ENCODE measurements at places on chromosomes 2 and 18.
A peak's percentile ranks its signal among the peaks of the same experiment; 100 is the strongest.

DNA sequence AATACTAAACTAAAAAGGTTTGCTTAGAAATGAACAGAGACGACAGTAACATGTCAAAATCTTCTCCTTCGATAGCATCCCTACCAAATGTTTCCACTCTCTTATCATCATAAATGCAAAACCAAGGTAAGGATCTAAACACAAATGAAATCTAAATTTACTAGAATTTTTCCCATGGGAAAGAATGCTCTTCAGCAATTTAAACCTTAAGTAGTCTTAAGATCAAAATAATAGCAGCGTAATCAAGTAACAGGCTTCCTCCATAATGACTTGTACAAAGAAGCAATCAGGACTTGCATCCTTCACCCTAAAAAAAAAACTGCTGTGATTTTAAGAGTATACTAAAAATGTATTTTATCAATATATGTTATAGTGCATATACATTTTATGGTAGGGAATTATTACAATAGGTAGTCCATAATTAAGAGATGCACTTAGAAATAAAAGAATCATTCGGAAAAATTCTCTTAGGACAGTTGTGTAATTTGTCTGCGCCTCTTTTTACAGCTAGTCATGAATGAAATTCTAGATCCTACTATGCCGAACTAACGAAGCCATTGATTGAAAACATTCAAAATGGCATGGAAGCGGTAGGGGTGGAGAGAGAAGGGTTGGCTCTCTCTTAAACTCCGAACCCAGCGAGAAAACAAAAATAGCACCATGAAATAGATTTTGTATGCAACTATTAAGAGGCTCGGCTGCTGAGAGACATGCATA, 1.3 kb downstream of the PGAP1 start:
- DNase-seq = no peak

DNA sequence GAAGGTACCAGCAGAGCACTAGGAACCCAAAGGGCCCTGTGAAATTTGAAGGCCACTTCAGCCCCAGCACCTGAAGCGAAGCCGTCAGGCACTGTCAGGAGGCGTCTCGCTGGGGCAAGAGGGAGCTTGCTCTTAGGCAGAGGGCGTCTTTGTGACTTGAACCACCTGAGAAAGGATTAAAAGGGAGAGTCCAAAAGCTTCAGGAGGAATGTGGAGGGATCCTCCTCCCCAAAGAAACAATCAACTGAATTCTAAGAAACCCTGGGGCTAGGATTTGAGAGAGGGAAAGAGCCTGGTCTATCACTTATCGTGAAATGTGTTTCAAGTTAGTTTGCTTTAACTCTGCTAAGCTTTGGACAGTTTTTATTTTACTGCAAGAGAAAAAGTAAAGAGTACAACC, 324.9 kb upstream of the SOX11 start:
- no peak for DNase-seq

- DNase-seq = no peak
These were observed 40.1 kb downstream of the THUMPD2 start for GRCh38 chr2:39738936-39739335.

- no peak for DNase-seq
These were observed 65.9 kb upstream of the HPCAL1 start for GRCh38 chr2:10236571-10237391.

DNA sequence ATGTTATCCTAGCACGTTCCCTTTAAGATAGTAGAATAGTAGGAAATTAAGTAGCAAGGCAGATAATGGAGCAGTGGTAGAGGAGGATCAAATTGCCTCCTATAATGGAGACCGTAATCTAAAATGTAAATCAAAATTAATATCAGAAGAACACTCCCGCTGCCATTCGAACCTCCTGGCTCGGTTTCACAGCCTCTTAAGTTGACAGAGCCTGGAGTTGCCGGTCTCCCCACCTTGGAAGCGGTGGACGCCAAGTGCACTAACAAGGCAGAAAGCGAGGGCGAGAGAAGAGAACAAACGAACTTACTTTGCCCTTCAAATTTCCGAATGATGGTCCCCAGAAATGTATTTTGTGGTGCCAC, 450 bp downstream of the KCNH7 start:
- no peak for DNase-seq

- DNase-seq = no peak
These were observed 309.5 kb upstream of the LYPD1 start for GRCh38 chr2:132979339-132980093.

GRCh38 chr2:48259811-48260210, 270.1 kb upstream of the STON1 start:
- no peak for DNase-seq

GRCh38 chr2:179106676-179107428, 56.9 kb upstream of the CCDC141 start:
- peak; percentile 27 for DNase-seq

GRCh38 chr2:85716346-85716914, 22.3 kb downstream of the GNLY start:
- no peak for DNase-seq

DNA sequence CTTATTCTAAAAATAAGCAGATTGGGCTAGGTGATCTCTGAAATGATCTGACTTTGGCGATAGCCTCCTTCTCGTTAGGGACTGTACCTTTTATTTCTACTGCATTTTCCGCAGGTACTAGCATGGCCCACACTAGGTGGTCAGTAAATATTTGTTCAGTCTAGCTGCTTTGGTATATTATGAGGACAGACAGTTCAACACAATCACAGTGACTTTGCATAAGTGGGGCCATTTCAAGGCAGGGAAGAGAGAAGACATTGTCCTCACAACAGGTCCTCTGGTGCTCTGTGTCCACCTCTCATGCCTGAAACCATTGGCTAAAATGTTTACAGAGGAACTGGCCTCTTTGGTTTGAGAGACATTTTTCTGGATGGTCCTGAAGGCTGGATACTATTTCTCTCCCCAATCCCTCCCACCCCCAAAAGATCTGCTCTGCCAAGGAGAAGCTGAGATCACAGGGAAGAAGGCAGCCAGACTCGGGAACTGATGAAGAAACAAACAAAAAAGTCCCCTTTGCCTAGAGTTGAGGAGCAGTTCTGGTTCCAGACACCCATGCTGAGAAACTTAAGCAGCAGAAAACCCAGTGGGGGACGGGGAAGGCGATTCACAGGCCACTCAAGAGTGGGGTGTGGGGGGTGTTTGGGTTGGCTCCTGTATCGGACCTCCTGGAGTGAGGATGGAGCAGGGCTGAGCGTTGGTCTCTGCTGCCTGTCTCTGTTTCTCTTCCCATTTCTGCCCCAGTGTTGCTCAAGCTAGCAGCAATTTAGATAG, 2.9 kb upstream of the TNP1 start:
- DNase-seq = no peak

GRCh38 chr2:116057538-116057937, 1615.1 kb downstream of the DPP10 start:
- DNase-seq = no peak

- no peak for DNase-seq
These were observed at the start of gene KCNF1 for GRCh38 chr2:10911291-10912075. Gene KCNF1, plus strand, starts transcription at chr2:10911934. Its CDS starts 493 bp downstream, at chr2:10912427.

GRCh38 chr2:119679526-119679837, 481 bp downstream of the TMEM177 start:
- DNase-seq = no peak

GRCh38 chr2:56333812-56334485, 150.2 kb downstream of the CCDC85A start:
- DNase-seq = no peak

GRCh38 chr2:122927197-122927596, 1097.9 kb upstream of the CNTNAP5 start:
- DNase-seq = no peak

GRCh38 chr2:207370646-207371045, 159.1 kb upstream of the CREB1 start:
- DNase-seq = no peak

DNA sequence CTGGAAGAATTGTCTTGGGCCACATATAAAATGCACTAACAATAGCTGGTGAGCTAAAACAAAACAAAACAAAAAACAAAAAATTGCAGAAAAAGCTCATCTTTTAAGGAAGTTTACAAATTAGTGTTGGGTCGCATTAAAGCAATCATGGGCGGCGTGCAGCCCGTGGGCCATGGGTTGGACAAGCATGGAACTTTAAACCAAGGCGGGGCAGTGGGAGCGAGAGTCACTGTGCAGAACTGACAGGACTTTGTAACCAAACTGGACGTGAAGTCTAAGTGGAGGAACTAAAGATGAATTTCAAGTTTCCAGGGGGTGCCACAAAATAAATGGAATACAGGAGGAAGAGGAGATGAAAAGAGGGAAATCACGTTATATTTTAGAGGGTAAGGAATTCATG, 80.7 kb downstream of the PSMG2 start:
- DNase-seq = no peak

GRCh38 chr2:195563857-195564512, 93.0 kb upstream of the SLC39A10 start:
- no peak for DNase-seq

- no peak for DNase-seq
These were observed 81.8 kb downstream of the LRP2 start for GRCh38 chr2:169280502-169280901.

DNA sequence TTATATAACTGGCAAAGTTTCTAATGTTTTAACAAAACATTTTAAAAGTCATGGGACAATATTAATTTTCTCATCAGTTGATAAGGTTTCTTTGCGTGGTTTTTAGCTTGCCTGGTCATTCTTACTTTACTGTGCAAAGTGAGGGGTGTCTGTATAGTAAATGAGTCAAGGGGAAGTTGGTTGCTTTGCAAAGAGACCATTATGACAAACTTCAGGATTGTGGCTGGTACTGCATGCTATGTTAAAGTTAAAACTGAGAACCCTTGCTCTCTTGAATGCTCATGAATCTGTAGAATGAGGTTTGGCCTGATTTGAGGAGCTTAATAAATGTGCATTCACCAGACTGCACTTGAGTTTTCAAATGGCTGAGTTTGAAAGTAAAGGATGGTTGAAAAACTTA, 47.0 kb downstream of the COL4A4 start:
- no peak for DNase-seq

GRCh38 chr18:51426996-51427395, 229.5 kb upstream of the MEX3C start:
- no peak for DNase-seq

DNA sequence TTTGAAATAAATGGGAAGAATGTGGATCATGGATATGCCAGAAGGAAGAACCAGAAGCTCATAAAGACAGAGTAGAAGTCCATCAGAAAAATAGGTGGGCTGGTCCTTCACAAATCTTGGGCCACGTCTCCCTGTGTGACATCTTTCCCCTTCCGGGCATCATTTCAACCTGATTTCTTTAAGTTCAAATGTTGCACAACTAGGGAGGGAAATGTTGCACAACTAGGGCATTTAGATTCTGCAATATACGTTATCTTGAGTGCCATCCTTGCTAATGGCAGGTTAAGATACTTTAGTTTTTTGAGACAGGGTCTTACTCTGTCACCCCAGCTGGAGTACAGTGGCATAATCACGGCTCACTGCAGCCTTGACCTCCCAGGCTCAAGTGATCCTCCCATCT, 129.6 kb downstream of the CERS6 start:
- DNase-seq = no peak

GRCh38 chr2:3827673-3828575, 124.5 kb downstream of the DCDC2C start:
- no peak for DNase-seq

DNA sequence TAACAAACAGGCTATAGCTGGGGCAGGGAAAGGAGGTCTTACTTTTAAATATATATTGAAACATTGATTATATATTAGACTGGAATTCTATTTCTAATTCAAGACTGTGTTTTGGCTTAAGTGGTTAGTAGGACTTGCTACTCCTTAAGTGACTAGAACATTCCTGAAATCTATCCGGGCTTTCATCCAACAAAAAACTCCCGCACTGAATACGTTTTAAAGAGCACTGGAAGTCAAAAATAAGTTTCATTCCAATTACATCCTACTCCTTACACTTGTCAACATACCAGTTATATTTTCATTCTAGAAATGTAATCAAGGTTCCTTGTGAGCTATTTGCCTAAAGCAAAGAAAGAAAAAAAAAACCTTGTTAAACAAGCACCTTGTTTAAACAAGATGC, 204.6 kb downstream of the SP3 start:
- DNase-seq = no peak

GRCh38 chr2:240644171-240644651, 18.9 kb downstream of the GPR35 start:
- DNase-seq = no peak

GRCh38 chr2:160584972-160585494, 91.4 kb upstream of the RBMS1 start:
- no peak for DNase-seq

- DNase-seq = no peak
These were observed 244.9 kb downstream of the SP3 start for GRCh38 chr2:173720306-173720705.

All from hematopoietic multipotent progenitor cell (in vitro differentiated cells).